ENCODE measurements at places on chromosomes 7 and 10. TPM values are rescaled to one million over a fixed set of nuclear protein-coding genes. Genes with fewer than 3 reads are reported as not detected.

DNA sequence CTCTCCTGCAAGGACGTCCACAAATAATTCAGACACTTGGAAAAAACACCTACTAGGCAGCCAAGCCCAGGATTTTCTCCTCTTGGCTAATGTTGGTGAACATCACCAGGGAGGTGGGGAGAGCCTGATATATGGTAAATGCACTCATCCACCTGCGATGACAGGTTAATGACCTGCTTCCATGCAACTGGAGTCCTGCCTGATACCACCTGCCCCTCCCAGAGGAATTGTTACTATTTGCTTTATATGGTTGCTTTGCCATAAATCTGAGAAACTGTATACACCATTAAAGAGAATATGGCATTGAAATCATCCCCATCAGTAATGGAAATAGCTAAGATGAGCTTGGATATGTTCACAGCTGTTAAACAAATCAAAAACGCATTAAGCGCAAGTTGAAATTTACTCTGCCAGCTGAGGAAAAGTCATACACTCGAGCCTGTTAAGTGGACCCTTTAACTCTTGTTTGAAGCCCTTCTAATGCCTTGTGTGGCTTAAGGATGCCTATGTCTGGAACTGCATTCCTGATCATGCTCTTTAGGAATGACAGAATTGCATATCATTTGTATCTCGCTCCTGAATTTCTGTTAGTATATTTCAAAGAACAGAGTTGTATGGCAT, 208.3 kb downstream of the PRPF18 start:
- H3K27me3 ChIP-seq = no peaks in the 10 kb centered on the region
- no peak for DNase-seq
- no peak overlapping the region for H3K27ac ChIP-seq
- no peaks in the 10 kb centered on the region for H3K36me3 ChIP-seq

DNA sequence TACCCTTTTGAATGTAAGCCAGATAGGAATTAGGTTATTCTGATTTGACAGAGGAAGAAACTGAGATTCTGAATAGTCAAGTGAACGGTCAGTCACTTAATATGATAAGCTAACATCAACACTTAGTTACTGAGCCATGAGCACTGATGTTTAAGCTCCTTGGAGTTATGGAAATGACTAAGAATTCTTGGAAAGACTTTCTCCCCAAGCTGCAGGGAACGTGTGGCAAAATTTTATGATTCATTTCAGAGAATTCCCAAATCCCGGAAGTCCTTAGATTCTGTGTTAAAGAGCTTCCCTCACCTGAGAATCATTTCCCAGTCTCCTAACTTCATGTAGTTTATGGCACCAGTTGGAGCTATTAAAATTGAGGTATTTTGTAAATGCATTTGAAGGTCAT, 330.9 kb downstream of the XPNPEP1 start:
- H3K36me3 ChIP-seq = no peaks in the 10 kb centered on the region
- H3K27ac ChIP-seq = no peak overlapping the region
- no peak overlapping the region for H3K4me3 ChIP-seq
- H3K27me3 ChIP-seq = no peaks in the 10 kb centered on the region
- H3K4me1 ChIP-seq = no peaks in the 10 kb centered on the region

- no peaks in the 10 kb centered on the region for H3K27me3 ChIP-seq
- no peaks in the 10 kb centered on the region for H3K4me1 ChIP-seq
- H3K36me3 ChIP-seq = no peaks in the 10 kb centered on the region
- DNase-seq = no peak
- no peak overlapping the region for H3K4me3 ChIP-seq
- no peak overlapping the region for H3K27ac ChIP-seq
Measured at GRCh38 chr7:35545831-35546230, 149.1 kb downstream of the HERPUD2 start.

NME8 gene
- total RNA-seq = not detected

DNA sequence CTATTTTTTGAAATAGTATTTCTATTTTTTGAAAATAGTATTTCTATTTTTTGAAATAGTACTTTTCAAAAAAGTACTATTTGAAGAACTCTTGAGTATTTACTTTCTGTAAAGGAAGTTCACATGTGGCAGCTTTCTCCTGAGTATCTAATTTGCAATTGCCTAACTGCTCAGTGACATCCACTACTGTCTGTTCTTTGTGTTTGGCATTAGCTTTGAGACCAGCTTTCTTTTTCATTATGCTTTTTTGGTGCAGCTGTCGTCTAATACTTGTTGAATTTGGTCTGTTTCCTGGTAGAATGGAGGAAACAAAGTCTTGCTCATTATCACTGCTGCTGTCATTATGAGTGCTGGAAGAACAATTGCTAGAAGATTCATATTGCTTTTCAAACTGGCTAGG, 99.1 kb downstream of the BMPR1A start:
- H3K27me3 ChIP-seq = no peaks in the 10 kb centered on the region
- H3K4me1 ChIP-seq = peaks cover 16% of the 10 kb centered on the region
- H3K27ac ChIP-seq = no peak overlapping the region
- no peaks in the 10 kb centered on the region for H3K36me3 ChIP-seq

All from gastrocnemius medialis (tissue), 4 donors.